Tongue (tissue), 3 donors: ENCODE measurements at places on chromosomes 2 and 18.
A peak's percentile ranks its signal among the peaks of the same experiment; 100 is the strongest.

DNA sequence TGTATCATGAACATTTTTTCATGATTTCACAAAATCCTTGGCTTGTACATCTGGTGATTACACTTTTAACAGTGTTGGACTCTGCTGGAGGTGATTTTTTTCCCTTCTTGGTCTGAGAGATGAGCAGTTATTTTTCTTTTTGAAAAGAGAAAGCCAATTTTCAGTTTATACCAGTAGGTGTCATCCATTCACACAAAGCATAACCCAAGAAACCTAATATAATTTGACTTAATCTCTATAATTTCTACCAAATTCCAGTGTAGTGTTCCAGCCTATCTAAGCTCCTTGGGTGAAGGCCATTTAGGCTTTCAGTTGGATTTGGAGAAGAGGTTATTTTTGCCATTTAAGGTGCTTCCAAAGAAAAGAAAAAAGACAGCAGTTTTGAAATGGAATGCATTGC lies 7.7 kb upstream of the ICOS start:
- DNase-seq: no peak

DNA sequence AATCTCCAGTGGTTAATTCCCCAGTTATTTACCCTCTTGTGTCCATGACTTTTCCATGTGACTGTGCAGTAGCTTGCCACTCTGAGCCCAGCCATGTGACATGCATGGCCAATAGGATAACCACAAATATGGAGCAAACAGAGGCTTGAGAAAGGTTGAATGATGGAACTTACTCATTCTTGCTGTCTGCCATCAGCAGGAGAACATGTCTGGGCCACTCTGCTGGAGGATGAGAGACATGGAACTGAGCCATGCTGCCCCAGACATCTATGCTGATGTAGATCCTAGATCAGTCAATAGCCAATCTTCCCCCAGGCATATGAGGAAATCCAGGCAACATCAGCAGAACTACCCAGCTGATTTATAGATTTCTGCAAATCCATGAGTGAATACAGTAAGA lies 992.3 kb upstream of the FANCL start:
- DNase-seq: no peak

DNA sequence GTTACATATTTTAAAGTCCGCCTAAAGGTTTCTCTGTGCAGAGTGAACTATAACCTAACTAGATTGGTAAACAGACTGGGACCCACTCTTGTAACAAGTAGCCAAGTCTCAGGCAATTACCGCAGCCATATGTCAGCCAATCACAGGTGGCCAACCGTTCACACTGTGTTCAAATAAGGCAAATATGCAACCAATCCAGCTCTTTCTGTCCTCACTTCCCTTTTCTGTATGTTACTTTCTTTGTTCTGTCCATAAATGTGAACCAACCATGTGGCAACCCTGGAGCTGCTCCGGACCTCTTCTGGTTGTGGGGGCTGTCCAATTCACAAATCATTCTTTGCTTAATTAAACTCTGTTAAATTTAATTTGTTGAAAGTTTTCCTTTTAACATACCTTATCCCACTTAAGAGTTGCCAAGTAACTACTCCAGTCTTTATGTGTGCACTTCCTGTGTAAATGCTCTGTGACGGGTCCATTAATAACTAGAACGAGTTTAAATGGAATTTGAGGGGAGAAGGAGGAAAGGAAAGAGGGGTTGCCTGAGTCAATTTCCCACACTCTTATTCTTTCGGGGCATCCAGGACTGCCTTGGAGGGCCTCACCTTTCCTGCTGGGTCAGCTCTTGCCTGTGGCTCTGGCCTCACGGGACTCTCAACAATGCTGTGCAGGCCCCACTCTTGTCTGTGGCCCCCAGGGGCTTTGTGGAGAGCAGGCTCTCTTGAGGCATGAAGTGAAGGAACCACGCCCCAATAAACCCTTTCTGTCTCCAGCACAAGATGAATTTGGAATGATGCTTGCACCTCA lies 6.6 kb upstream of the RPL37A start:
- DNase-seq: no peak

DNA sequence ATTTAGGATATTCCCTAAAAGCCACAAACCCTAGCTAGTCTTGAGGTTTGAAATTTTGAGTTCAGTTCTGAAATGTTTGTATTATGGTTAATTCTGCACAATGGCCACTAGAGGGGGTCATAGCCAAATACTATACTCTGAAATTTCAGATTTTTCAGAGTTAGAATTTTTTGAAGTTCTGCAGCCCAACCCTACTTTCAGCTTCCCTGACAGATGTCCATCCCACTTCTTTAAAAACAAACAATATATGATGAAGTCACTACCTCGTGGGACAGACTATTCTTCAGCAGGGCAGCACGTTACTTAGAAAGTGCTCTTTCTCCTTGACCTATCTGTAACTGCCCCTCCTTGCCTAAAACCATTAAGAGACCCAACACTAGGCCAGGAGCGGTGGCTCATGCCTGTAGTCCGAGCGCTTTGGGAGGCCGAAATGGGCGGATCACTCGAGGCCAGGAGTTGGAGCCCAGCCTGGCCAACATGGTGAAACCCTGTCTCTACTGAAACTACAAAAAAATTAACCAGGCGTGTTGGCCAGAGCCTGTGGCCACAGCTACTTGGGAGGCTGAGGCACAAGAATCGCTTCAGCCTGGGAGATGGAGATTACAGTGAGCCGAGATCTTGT lies 48.2 kb upstream of the PAPOLG start:
- DNase-seq: peak; percentile 69

DNA sequence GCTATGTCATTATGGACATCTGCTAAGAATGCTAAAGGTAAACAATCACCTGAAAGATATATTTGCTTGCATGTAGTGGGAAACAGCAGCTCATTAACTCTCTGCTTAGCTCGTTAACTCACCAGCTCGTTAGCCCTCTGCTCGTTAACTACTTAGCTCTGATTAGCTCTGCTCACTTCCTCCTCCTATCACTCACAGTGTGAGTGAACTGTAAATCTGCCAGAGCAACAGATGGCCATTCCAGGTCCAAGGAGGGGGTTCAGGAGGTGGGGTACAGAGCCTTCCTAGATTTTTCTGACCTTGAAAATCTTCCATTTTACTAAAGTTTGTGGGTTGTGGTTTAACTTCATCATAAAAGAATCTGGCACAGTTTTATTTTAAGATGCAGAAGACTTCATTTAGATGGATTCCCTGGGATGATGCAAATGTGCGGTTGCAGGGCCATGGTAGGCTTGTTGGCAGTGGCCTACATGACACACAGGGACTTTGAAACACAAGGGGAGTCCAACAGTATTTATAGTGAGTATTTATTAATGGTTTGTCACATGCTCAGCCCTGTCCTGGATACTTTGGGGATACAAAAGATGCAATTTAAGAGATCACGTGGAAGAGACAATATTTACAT lies 1633.7 kb upstream of the CELF4 start:
- no peak for DNase-seq

GRCh38 chr18:57148263-57148662 lies 1.4 kb downstream of the BOD1L2 start:
- DNase-seq: no peak

- no peak for DNase-seq
Measured at GRCh38 chr2:186496401-186496800, 10.3 kb downstream of the ZC3H15 start.

- DNase-seq: peak; percentile 17
Measured at GRCh38 chr2:235988271-235989015, 179.7 kb downstream of the GBX2 start.

DNA sequence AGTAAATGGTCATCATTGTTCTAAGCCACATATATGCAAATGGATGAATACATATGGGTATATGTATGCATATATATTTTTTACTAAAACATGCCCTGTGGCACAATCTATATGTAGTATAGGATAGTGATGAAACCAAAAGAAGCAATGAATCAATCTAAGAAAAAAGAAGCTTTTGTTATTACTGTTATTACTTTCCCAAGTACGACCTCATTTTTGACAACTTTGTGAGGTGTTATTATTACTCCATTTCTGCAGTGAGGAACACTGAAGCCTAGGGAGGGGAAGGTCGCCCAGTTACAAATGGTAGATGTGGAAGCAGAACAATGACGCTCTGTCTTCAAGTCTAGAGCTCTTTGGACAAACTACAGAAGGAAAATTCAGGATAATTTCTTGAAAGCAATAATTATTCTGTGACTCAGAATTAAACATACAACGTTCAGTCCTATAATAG lies 38.3 kb downstream of the STAT4 start:
- DNase-seq: no peak

- no peak for DNase-seq
Measured at GRCh38 chr18:58239879-58240278, 195.9 kb downstream of the NEDD4L start.

- DNase-seq: no peak
Measured at GRCh38 chr2:9811679-9812511, 31.4 kb upstream of the TAF1B start.

GRCh38 chr2:207165121-207166038 lies at the start of gene KLF7:
KLF7 (minus strand) TSS chr2:207165948; CDS start chr2:207165568, 380 bp downstream.
- peak; percentile 66 for DNase-seq

GRCh38 chr18:50133526-50133925 lies 61.4 kb downstream of the MYO5B start:
- DNase-seq: no peak

DNA sequence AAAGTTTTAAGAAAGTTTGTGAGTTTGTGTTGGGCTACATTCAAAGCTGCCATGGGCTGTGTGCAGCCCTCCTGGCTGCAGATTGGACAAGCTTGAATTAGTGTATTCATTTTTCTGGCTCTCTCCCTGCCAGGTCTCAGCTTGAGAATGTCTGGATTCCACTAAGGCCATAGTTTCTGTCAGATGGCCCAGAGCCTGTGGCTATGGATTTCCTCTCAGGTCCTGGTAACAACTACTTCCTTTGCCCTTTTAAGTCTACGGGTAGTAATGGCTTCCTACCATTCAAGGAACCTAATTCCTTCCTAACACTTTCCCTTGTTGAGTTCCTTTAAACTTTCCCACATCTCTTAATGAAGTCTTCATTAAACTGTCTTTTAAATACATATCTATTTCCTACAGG lies 24.3 kb upstream of the PSMD14 start:
- DNase-seq: no peak

DNA sequence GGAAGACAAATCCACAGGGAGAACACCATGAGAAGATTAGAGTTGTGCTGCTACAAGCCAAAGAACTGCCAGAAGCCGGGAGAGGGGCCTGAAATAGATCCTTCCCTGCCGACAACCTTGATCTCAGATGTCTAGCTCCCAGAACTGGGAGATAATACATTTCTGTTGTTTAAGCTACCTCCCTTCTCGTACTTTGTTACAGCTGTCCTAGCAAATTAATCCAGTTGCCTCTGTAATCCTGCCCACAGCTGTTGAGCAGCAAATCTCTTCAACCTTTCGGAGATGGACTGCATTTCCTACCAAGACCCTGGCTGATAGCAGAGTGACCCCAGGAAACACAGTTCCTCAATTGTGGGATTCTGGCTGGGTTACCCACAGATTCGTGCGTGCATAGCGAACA lies 2.6 kb upstream of the TBC1D8 start:
- peak; percentile 68 for DNase-seq

DNA sequence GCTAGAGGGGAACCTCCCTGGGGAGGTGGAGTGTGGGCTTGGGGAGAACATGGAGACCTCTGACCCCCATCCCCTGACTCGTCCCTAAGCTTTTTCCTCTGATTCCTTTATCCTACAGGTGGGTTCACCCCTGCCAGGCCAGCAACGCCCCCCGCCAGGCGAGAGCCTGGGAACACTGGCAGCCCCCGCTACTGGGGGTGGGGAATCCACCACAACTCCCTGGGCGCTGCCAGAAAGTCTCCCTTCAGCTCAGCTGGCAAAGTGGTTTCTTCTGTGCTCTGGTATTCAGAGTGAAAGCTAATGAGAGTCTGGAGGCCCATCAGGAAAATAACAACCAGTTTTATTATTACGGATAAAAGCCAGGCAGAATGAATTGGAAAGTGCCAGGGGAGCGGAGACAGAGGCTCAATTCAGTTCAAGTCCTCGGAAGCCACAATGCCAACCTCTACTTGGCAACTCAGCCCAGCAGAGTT lies 2.8 kb downstream of the DIPK1C start:
- no peak for DNase-seq

- DNase-seq: no peak
Measured at GRCh38 chr18:12773369-12773768, 70.5 kb downstream of the PSMG2 start.

GRCh38 chr2:158098178-158098577 lies 3.5 kb upstream of the UPP2 start:
- no peak for DNase-seq

GRCh38 chr2:152449578-152449977 lies 114.6 kb downstream of the FMNL2 start:
- DNase-seq: no peak

DNA sequence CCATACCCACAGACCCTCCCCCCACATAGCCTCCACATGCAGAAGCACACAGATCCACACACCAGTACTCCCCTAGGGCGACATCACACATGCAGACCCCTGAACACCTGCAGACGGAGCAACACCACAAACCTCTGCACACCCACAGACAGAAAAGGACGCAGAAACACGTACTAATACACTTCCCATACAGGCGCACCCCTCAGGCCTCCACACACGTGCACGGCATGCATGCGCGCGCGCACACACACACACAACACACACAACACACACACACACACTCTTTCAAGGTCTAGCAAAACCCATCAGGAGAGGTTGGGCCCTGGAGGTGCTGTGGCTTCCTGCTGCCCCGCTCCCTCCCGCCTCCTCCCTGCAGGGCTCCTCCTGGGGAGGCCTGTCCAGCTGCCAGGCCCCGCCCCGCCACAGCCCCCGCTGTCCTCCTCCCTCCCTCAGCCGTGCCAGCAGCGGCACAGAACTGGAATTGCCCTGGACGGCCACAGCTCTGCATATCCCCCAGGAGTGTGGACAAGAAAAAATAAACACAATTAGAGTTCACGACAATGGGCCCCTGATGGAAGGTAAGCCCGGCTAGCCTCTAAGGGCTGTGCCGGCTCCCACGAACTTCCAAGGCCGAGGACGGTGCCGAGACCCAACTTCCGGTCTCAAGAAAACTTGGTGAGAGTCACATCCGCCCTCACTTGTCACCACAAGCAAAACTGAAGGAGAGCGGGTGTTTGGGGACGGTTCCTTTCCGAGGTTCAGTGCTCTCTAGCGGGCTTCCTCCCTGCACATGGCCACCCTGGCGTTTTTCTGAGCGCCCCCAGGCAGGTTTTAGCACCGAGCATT lies 6.8 kb downstream of the ZFP36L2 start:
- peak; percentile 91 for DNase-seq

GRCh38 chr18:27467073-27467472 lies 282.0 kb upstream of the CHST9 start:
- no peak for DNase-seq

- no peak for DNase-seq
Measured at GRCh38 chr2:202046572-202046971, 12.9 kb downstream of the FZD7 start.

DNA sequence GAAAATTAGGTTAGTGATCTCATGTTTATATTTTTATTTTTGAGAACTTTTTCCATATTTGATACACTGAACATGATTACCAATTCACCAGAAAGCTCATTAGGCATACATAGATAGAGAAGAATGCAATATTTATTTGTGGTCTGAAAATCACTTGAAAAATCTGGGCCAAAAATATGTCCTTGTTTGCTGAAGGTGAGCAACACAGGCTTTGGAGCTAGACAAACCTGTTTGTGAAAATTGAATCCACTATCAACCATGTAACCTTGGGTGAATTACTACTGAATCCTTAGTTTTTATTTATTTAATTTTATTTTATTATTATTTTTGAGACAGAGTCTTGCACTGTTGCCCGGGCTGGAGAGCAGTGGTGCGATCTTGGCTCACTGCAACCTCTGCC lies 46.5 kb upstream of the ZSWIM2 start:
- DNase-seq: no peak
